ENCODE measurements at places on chromosomes 16 and 17.

DNA sequence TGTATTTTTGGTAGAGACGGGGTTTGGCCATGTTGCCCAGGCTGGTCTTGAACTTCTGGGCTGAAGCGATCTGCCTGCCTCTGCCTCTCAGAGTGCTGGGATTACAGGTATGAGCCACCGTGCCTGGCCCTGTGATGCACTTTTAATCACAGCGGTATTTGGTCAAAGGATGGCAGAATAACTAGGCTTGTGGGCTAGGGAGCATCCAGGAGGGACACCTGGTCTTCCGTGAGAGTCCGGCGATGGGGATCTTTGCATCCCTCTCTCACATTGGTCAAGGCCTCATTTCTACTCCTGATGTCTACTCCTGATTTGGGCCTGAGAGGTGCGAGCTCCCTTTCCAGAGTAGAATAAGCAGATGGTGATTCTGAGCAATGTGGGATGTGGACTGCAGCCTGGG is 257.9 kb upstream of the CACNG5 start:
- DNase-seq: no peak

- DNase-seq: no peak
Observed at GRCh38 chr17:80694085-80694991, 149.7 kb downstream of the RPTOR start.

- DNase-seq: no peak
Observed at GRCh38 chr16:50219402-50219975, 46.9 kb upstream of the ADCY7 start.

DNA sequence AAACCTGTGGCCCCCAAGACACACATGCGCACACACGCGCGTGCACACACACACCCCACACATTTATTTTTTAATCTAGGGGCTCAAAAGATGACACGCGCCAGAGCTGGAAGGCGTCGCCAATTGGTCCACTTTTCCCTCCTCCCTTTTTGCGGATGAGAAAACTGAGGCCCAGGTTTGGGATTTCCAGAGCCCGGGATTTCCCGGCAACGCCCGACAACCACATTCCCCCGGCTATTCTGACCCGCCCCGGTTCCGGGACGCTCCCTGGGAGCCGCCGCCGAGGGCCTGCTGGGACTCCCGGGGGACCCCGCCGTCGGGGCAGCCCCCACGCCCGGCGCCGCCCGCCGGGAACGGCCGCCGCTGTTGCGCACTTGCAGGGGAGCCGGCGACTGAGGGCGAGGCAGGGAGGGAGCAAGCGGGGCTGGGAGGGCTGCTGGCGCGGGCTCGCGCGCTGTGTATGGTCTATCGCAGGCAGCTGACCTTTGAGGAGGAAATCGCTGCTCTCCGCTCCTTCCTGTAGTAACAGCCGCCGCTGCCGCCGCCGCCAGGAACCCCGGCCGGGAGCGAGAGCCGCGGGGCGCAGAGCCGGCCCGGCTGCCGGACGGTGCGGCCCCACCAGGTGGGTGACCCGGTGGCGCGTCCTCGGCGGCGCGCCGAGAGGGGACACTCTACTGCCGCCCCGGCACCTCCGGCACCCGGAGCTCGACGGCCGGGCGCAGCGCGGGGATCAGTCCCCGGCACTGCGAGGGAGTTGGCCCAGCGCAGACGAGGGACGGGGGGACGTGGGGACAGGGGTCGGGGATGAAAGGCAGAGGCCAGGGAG is at the start of gene STAT5A:
Gene STAT5A (plus strand): TSS at position 522 of the 826 bp plus-strand sequence. CDS start 914 bp downstream, outside the sequence.
- DNase-seq: peak; percentile 79

- DNase-seq: no peak
Observed at GRCh38 chr17:2804912-2805311, 8.7 kb downstream of the RAP1GAP2 start.

DNA sequence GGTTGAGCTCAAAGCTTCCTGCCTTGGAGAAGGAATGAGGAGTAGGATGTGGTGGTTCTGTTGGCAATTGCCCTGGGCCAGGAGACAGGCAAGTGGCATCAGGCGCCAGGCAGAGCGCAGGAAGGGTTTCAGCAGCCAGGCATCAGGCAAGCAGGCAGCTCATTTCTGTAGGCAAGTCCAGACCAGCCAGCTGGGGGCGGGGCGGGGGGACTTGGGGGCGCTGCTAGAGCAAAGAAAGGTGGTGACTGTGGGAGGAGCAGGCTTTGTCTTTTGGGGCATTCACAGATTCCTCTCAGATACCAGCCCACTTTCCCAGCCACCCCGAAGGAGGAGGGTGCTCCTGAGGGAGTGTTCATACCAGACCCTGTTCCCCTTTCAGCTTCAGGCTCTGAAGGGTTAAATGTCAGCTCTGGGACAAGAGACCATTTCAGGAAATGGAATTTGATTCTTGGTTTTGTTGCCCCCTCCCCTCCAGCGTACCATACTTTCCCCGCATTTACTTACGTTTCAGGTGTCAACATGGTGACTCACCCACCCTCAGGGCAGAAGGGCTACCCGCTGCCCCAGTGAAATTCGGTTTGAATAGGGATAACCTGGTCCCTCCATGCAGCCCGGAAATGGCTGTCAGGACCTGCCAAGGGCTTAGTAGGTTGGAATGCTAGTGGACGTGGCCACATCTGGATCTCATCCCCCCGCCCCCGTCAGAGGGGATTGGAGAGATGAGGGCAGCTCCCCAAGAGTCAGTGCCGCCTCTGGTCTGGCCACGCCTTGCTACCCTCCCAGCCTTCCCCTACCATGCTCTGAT is 13.2 kb downstream of the NGFR start:
- no peak for DNase-seq

GRCh38 chr16:89507214-89507833 is 879 bp upstream of the SPG7 start:
- no peak for DNase-seq

- DNase-seq: peak; percentile 86
Observed at GRCh38 chr16:25106567-25107465, 4.7 kb upstream of the LCMT1 start.

- DNase-seq: no peak
Observed at GRCh38 chr17:82365606-82366295, 5.8 kb upstream of the UTS2R start.

- DNase-seq: no peak
Observed at GRCh38 chr17:19306160-19307111, 56.1 kb downstream of the B9D1 start.

- no peak for DNase-seq
Observed at GRCh38 chr16:88927010-88927409, 50.0 kb downstream of the CBFA2T3 start.

GRCh38 chr17:34099859-34100515 is 155.1 kb upstream of the CCL2 start:
- no peak for DNase-seq

GRCh38 chr16:81237942-81238295 is 570 bp upstream of the BCO1 start:
- DNase-seq: no peak

DNA sequence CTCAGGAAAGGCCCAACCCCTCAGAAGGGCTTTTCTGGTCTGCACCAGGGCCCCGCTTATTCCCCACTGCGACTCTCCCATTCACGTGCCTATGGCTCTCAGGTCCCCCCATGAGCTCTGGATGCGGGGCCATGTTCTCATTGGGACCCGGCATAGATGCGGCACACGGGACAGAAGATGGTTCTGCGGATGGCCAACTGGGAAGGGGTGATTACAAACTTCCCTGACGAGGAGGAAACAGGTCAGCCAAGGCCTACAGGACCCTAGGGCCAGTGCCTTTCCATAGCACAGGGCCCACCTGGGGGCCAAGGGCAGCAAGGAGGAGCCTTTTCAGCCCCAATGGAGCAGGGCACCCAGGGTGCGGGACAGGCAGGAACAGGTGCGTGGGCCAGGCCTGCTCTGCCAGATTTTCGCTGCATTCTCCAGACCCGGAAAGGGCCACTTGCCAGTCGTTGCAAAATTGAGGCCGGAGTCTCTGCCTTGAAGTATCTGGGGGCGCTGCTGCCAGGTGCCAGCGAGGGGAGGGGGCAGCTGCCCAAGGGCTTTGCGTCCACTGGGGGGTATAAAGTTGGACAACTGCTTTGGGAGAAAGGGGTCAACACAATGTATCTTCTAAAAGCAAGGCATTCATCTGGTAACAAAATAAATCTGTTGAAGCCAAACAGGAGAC is 20.5 kb downstream of the SLC7A5 start:
- DNase-seq: no peak

DNA sequence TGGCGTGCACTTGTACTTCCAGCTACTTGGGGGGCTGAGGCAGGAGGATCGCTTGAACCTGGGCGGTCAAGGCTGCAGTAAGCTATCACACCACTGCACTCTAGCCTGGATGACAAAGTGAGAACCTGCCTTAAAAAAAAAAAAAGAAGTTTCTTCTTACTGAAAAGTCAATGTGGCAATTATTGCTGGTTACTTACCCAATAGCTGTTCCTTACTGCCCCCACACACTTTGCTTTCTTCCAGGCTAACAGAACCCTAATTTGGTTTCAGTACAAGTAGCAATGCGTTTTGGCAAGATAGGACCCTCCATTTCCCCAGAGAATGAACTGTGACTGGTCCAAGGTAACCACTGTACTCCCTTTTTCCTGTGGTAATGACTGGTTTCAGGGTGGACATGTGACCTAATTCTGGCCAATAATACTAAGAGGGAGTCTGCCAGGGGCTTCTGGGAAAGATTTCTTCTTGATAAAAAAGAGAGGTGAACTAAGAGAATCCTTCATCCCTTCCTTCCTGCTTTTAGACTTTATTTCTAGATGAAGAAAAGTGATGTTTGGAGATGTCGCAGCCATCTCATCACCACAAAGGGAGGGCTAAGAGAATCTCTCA is 58.8 kb upstream of the MSI2 start:
- DNase-seq: no peak

DNA sequence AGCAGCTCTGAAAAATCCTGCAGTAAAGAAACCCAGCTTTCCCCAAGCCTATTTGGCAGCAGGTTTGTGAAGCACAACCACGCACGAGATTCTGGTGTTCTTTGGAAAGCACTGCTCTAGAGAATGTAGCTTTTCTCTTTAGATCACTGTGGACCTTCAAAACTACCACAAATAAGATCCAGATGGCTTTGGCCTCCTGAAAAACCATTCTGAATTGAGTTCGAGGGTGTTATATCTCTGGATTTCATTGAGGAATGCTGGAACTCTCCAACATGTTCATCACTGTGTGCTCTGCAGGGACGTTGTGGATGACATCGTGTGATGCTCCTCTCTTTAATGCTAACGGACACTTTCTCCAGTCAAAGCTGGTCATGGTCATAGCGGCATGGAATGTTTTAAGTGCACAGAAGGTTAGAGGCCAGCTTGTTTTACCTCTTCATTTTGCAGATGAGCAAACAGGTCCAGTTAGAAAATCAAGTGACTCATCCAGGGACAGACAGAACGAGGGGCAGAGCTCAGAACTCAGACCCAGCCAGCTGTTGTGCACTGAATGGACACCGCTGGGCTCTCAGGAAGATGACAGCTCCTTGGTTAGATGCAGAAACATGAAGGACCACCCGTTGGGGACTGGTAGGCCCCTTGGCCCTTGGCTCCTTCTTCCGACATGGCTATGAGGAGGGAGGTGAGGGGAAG is 37.2 kb downstream of the CCDC42 start:
- no peak for DNase-seq

DNA sequence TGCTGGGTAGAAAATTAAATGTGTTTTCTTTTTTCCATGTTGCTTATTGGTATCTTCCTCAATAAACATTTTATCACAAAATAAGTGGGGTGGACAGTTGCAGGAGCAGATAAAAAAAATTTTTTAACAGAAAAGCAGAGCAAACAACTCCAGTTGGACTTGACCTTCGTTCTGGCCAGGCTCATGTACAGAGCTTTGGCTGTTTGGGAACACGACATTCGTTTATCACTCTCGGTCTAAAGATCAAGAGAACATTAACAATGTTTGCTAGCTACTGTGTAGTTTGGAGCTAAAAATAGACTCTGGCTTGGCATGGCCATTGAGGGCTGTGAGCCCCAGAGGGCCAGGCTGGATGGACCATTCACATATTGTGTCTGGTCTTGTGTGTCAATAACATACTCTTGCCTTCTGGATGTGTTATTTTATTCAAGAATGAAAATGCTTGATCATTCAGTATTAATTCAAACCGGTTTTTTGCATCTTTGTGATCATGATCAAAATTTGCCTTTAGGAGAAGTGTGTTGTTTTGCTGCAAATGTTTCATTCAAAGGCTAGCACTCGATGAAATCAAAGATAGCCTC is 56.6 kb downstream of the TMEM186 start:
- DNase-seq: no peak

DNA sequence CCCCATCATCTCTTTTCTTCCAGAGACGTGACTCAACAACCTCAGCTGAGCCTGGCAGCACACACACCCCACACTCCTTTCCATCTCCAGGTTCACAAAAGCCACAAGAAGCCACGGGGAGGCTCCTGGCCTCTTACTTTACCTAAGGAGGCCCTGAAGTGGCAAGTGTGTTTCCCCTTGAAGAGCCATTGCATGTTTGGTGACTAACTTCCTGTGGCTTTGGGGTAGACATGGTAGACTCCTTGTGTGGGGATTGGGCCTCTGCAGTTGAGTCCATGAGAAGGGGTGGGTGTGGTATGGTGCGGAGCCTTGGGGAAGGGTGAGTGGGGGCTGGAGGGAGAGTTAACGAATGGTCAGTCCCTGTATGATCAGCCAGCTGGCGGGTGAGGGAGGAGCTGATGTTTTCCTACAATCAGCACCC is 24.2 kb downstream of the SAP30BP start:
- DNase-seq: no peak

- no peak for DNase-seq
Observed at GRCh38 chr16:58176608-58177352, 21.1 kb downstream of the CSNK2A2 start.

GRCh38 chr16:47887496-47887895 is 268.3 kb downstream of the ABCC12 start:
- no peak for DNase-seq

DNA sequence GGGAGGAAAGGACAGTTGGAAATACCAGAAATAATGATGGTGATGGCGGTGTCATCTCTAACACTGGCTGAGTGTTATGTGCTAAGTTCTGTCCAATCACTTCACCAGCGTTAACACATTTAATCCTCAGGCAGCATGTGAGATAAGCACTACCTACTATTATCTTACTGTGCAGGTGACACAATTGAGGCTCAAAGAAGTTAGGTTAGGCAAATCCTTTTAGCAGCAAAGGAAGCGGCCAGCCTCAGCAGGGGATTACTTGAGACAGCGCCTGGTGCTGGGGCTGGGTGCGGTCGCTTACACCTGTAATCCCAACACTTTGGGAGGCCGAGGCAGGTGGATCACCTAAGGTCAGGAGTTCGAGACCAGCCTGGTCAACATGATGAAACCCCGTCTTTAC is 18.7 kb upstream of the DHX8 start:
- no peak for DNase-seq

DNA sequence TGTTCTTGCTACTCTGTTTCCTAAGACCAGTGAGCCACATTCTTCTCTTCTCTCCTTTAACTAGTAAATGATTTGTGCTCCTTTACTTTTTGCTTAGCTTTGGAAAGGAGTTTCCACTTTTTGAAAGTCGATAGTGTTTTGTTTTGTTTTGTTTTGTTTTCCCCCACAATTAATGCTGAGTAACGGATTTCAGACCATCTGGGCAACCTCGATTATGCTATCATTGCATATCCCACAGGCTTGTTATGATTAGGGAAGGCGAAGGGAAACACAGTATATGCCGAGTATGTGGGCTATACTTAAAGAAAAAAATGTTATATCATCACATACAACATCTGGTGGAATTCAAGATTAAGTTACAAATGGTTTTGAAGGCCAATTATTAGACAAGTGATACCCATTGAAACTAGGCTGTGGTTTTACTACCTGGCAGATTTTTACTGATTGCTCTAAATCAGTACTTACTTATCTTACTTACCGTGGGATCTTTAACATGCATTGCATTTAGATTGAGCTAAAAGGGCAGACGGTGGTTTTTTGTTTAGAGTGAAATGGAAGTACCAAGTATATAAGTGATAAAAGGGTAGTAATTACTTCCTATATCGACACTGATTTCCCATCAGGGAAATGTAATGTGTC is 361.3 kb upstream of the SOX9 start:
- no peak for DNase-seq
